ENCODE measurements at places on chromosomes 1 and 21.

- DNase-seq: peak; percentile 69
Measured at GRCh38 chr1:234608911-234609690, 877 bp downstream of the IRF2BP2 start.

DNA sequence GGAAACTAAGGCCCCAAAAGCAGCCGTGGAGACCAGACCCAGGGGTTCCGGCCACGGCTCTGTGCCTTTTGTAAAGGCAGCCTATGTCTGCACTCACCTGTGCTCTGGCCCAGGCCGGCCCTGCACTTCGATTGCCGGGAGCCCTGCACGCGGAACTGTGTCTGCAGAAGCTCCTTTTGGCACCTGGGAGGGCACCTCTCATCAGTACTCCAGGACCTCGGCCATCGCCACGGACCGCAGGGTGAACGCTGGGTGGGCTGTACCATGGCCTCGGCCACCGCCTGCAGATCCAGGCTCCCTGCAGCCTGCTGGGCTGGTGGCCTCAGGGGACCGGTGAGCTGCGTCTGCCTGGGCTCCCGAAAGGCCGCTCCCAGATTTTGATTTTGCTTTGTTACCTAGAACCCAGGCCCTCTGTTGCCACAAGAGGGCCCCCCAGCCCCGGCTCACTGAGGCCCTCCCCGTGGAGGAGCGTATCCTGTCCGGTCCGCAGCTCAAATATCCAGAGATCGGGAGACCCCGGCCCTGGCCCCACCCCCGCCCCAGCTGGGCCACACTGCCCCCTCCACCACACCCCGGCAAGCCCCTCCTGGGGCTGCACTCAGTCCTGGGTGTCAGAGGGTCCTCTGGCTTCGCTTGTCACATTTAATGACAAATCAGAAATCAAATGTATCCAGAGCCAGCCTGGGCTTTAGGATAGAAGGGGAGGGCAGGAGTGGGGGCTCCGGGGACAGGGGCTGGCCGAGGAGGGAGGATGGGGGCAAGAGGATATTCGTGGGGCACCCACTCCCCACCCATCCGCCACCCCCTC is 60.2 kb upstream of the PDE9A start:
- peak; percentile 40 for DNase-seq

- no peak for DNase-seq
Measured at GRCh38 chr1:201183209-201183608, 7.4 kb upstream of the IGFN1 start.

- DNase-seq: no peak
Measured at GRCh38 chr1:28343405-28343804, 14.6 kb downstream of the MED18 start.

- no peak for DNase-seq
Measured at GRCh38 chr21:38121888-38122720, 134.7 kb upstream of the KCNJ15 start.

DNA sequence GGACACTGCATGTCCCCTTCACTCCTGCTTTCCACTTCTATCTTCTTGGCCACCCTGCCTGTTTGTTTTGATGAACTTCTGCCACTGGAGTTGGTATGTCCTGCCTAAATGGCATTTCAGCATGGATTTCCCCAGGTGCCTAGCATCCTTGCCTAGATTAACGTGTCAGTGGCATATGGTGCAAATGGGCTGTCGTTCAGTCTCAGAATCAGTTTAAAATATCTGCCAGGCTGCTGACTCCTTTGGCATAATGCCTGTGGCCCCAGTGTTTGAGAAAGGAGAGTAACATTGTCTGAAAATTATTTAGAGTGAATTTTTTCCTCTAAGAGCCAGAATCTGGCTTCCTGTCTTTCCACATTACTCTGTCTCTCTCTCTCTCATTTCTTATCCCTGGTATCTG is 64.9 kb upstream of the BARHL2 start:
- DNase-seq: no peak

- no peak for DNase-seq
Measured at GRCh38 chr1:183620311-183620710, 15.3 kb downstream of the ARPC5 start.

DNA sequence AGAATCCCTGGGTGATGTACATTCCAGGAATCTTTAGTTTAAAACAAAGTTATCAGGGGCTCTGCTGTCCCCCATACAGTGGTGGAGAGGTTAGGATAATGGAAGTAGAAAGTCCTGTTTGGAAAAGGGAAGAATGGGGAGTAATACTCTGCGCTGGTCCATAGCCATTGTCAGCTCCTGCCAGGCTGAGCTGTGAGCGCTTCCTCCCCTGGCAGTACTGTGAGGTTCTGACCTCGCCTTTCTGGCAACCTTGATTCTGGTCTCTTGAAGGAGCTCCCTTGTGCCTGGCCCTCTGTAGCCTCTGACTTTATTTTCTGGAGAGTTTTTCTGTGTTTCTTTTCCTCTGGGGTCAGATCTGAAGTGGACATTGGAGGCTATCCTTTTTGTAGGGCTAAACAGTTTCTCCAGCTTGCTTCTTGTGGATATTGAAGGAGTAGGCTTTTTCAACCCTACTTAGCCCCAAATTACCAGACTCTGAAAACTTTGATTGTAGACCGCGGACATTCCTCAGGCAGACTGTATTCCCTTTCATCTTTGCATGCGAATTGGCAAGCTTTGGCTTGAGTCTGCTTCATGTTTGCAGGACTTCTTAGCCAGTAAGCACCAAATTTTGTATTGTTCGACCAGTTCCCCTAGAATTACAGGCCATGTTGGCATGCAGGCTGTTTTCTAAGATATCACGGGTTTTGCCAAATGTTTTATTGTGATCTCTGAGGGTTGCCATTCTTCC is 13.8 kb downstream of the UBE4B start:
- DNase-seq: no peak

DNA sequence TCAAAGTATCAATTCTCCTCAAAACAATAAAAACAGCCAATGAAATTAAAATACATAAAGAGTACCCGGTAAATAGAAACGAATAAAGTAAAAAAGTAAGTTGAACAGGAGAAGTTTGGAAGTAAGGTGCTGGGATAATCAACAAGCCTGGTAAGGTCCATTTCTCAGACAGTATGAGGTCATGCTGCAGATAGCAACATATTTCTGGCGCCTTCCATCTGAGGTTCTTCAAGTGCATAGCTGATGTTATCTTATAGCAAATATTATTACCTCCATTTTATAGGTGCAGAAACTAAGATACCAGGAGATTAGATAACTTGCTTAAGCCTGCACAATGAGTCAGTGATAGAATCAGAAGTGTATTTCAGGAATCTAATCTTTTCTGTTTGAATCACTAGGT is 23.7 kb upstream of the CEP350 start:
- DNase-seq: no peak

GRCh38 chr1:234342774-234343173 is 30.5 kb upstream of the COA6 start:
- no peak for DNase-seq

GRCh38 chr21:25788677-25789076 is 53.9 kb downstream of the GABPA start:
- no peak for DNase-seq

DNA sequence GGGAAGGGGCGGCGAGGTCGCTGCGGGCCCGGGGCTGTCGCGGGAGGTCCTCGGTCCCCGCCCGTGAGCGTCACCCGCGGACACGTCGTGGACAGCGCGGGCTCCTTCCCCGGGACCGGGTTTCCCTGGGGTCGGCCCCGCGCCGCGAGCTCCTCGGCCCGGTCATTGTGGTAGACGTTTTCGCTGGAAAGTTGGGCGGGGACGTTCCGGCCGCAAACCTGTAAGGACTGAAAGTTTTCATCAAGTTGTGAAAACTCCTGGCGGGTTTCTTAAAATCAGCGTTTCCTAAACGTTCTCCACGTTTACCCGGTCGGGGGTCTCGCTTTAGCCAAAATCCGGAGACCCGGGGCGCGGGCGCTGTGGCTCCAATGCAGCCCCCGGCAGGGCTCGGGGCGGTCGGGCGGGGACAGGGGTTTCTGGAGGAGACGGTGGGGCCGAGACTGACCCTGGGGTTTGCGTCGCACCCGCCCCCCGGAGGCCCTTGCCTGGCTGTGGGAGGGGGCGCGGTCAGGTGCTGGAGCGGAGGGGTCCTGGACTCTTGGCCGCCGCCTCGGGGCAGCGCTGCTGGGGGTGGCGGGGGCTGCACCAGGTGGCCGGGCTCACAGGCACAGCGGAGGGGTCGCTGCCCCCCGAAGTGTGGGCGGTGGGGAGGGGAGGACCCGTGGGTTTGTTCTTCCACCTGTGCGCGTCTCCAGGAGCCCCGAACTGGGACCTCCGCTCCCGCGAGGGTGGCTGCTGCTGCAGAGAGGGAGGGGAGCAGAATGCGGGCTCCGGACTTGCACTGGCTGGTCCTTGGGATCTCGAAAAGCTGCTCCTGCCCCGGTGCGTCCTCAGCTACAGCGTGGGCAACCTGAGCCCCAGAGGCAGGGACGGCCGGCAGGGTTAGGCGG is 827 bp downstream of the PRKCZ start:
- DNase-seq: no peak

Data from T-cell (primary cell).